ENCODE measurements at places on chromosomes 5 and 9.

- no peak for ATAC-seq
Observed at GRCh38 chr5:178553517-178553916, 36.7 kb downstream of the COL23A1 start.

GRCh38 chr5:133639850-133640528 is 27.6 kb upstream of the FSTL4 start:
- ATAC-seq = no peak

- no peak for ATAC-seq
Observed at GRCh38 chr9:123924727-123925126, 5.2 kb downstream of the DENND1A start.

DNA sequence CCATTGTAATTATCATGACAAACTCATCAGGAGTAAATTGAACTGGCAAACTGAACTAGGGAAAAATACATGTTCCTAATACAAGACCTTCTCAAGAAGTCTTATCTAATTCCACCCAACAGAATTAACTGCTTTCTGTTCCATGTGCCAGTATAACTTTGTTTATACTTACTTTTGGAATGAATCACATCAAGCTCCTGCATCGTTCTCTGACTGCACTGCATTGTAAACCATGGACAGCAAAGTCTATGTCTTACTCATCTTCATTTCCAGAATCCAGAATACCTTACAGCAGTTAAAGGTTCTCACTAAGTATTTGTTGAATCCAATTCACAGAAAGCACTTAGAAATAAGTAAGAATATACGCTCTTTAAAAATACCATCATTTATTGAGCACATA is 102.8 kb downstream of the PLK2 start:
- ATAC-seq = no peak

DNA sequence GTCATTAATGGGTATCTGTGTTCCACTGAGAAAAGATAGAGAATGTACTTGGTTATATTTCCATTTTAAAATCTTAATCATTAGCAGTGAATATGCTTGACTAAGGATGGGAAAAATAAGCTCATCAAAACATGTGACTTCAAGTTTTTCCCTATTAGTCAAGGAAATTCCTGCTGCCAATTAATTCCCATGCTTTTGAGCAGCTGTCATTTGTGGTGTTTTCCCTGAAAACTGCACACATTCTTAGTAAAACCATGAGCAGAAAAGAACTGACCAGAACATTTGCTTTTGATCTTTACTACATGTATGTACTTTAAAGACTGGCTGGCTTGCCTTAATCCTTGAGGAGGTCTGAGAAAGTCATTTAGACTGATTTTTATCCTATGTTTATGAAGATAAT is 75.2 kb downstream of the AOPEP start:
- ATAC-seq = no peak

Measured in stimulated activated memory B cell treated with anti-CD40 and anti-IgM and Interleukin-4, amounts not matched to agents 10 μg/mL and 1 μg/mL and 100 μg/mL, for 72 hours (primary cell).